ENCODE measurements at places on chromosomes 13 and 19. TPM values are rescaled to one million over a fixed set of nuclear protein-coding genes. Genes with fewer than 3 reads are reported as not detected.

GRCh38 chr13:51261610-51262249 lies 39.5 kb downstream of the FAM124A start:
- no peak overlapping the region for H3K27ac ChIP-seq
- H3K36me3 ChIP-seq, result peaks cover 9% of the 10 kb centered on the region
- H3K27me3 ChIP-seq, result peaks cover 2% of the 10 kb centered on the region
- DNase-seq, result no peak
- H3K4me1 ChIP-seq, result peaks cover 7% of the 10 kb centered on the region
- no peak overlapping the region for H3K4me3 ChIP-seq

GRCh38 chr19:17020823-17021222 lies 5.8 kb downstream of the CPAMD8 start:
- DNase-seq, result no peak
- H3K27me3 ChIP-seq, result peaks cover 4% of the 10 kb centered on the region
- H3K27ac ChIP-seq, result no peak overlapping the region
- H3K4me3 ChIP-seq, result no peak overlapping the region
- H3K4me1 ChIP-seq, result no peaks in the 10 kb centered on the region

Gene NMRK2
- total RNA-seq, result 4.0 TPM

GRCh38 chr19:16444269-16444600 lies 27.5 kb downstream of the EPS15L1 start:
- peaks cover 6% of the 10 kb centered on the region for H3K27me3 ChIP-seq
- H3K4me1 ChIP-seq, result peaks cover 42% of the 10 kb centered on the region
- no peak for DNase-seq
- H3K27ac ChIP-seq, result peak overlapping the region; percentile 75
- H3K4me3 ChIP-seq, result peak overlapping the region; percentile 46

DNA sequence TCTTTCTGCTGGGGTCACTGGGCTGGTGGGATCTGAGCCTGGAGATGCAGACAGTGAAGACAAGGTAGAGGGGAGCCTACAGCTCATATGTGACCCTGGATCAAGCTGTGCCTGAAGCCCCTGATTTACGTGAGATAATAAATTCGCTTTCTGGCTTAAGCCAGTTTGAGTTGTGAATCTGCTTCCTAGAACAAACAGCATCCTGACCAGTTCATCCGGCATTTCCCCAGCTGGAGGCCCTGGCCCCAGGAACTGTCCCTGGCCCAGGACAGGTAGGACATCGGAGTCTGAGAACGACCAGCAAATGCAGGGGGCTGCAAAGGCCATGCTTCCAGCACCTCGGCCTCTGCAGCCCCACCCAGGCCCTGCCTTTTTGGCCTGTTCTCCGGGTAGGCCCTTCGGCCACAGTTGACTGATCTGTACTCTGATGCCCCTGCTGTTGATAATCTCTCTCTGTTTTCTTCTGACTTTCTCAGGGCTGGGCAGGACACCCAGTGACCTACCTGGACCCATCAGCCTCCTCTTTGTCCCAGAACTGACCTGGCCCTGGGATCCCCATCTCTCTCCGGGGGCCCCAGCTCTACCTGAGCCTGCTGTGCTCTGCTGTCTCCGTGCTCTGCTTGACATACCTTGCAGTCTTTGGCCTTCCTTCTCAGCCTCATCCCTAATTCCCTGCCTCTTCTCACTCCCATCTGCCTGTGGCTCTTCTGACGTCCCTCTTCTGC lies 9.5 kb upstream of the VSIG10L start:
- no peak for DNase-seq
- peaks cover 3% of the 10 kb centered on the region for H3K27me3 ChIP-seq
- H3K4me1 ChIP-seq, result peaks cover 5% of the 10 kb centered on the region
- peak overlapping the region; percentile 48 for H3K4me3 ChIP-seq
- H3K27ac ChIP-seq, result no peak overlapping the region

DNA sequence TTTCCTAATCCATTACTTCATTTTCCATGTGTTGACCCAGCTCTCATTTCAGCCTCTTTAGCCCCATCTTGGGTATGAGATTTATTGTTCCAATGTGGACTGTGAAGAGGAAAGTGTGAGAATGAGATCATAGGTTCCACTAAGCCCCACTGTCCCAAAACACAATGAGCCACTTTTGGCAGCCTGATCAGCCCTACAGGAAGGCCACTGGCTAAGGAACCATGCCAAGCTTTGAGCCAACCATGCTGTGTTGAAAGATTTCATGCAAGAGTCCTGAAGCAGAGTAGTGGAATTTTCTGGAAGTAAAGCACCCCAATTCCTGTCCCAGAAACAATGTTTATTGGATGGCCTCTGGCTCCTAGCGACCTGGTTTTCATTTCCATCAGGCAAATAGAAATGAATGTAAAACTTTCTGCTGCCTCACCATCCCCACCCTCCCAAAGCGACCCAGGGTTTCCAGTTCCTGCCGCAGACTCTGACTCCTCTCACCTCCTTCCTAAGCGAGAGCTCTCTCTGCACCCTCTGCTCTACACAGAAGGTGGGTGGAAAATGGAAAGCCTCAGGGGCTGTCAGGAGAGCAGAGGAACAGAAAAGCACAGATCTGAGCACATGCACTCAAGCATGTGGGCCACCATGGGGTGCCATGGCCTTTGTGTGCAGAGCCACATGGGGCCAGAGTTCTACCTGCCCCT lies 73.1 kb downstream of the KCTD12 start:
- H3K36me3 ChIP-seq, result peaks cover 7% of the 10 kb centered on the region
- H3K4me1 ChIP-seq, result peaks cover 14% of the 10 kb centered on the region
- no peak overlapping the region for H3K4me3 ChIP-seq
- peaks cover 6% of the 10 kb centered on the region for H3K27me3 ChIP-seq

DNA sequence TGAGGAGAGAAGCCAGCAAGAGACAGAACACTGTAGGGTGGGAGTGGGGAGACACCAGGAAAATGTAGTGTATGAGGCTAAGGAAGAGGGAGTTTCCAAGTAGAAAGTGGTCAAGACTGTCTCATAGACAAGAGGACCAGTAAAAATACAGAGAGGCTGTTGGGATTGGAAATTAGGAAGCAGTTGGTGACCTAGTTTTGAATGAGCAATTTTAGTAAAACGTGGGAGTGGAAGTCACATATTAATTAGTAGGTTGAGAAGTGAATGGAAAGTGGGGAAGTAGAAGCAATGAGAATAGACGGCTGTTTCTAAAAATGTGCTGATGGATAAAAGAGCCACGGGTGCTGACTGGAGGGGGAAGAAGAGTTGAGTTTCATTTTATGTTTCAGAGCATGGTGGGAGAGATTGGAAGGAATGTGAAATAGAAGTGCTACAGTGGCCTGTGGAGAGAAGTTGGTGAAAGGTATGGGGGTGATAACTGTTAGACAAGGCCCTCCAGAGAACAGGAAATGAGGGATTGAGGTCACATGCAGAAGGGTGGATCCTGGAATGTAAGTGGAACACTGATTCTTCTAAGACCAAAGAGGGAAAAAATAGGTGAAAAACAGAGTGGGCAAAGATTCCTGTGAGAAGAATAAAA lies 247.3 kb downstream of the MTUS2 start:
- no peaks in the 10 kb centered on the region for H3K36me3 ChIP-seq
- H3K27ac ChIP-seq, result no peak overlapping the region
- H3K27me3 ChIP-seq, result peaks cover 1% of the 10 kb centered on the region

Gene RAB3D
- 130 TPM for total RNA-seq

Gene CRLF1
- 55.3 TPM for total RNA-seq

GRCh38 chr19:55370305-55370988 lies at the start of gene IL11:
IL11 (minus strand) TSS chr19:55370463; CDS start chr19:55370310, 153 bp downstream.
- H3K27me3 ChIP-seq, result peaks cover 7% of the 10 kb centered on the region
- peak within 1 kb of the TSS; percentile 89 for H3K4me3 ChIP-seq
- H3K4me1 ChIP-seq, result peaks cover 14% of the 10 kb centered on the region
- peak within 1 kb of the TSS; percentile 68 for H3K27ac ChIP-seq
- no peaks in the 10 kb centered on the region for H3K36me3 ChIP-seq
- no peak for DNase-seq

DNA sequence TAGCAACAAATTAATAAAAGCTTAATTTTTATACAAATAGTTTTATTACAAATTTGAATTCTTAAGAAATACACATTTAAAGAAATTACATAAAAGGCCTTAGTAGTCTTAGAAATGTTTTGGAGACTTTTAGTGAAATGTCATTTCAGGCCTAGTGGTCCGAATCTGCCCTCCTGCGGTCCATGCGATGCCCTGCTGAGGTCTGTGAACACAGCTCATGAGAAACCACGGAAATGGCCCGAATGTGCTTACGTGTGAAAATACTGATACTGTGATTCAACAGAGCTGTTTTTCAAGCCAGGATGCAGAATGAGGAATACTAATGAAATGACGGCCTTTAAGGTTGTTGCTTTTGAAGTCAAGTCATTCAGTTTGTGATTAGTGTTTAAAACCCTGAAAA lies 157.9 kb downstream of the COL4A1 start:
- DNase-seq, result no peak
- no peaks in the 10 kb centered on the region for H3K27me3 ChIP-seq
- peaks cover 5% of the 10 kb centered on the region for H3K36me3 ChIP-seq
- H3K27ac ChIP-seq, result no peak overlapping the region
- no peak overlapping the region for H3K4me3 ChIP-seq

Gene CDX2
- total RNA-seq, result 1.1 TPM

- H3K36me3 ChIP-seq, result no peaks in the 10 kb centered on the region
- H3K27me3 ChIP-seq, result peaks cover 10% of the 10 kb centered on the region
- no peak for DNase-seq
- no peak overlapping the region for H3K4me3 ChIP-seq
- peak overlapping the region; percentile 36 for H3K27ac ChIP-seq
- peaks cover 6% of the 10 kb centered on the region for H3K4me1 ChIP-seq
Observed at GRCh38 chr19:2556221-2557092, 80.5 kb downstream of the GADD45B start.

GRCh38 chr13:42660333-42660965 lies 86.5 kb downstream of the TNFSF11 start:
- peaks cover 16% of the 10 kb centered on the region for H3K4me1 ChIP-seq
- no peak for DNase-seq
- H3K27ac ChIP-seq, result no peak overlapping the region
- no peak overlapping the region for H3K4me3 ChIP-seq
- no peaks in the 10 kb centered on the region for H3K36me3 ChIP-seq
- no peaks in the 10 kb centered on the region for H3K27me3 ChIP-seq

DNA sequence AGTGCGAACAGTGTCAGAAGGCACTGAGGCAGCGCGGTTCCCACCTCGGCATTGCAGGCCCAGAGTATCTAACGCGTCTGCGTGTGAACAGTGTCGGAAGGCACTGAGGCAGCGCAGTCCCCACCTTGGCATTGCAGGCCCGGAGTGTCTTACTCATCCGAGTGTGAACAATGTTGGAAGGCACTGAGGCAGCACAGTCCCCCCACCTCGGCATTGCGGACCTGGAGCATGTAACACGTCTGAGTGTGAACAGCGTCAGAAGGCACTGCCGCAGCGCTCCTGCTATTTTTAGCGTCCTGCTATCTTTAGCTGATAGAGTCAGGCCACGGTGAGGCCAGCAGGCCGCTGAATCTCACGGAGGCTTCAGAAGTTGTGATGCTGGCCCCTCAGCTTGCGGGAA lies 39.6 kb downstream of the ATP11A start:
- no peak for DNase-seq
- no peak overlapping the region for H3K27ac ChIP-seq
- H3K4me3 ChIP-seq, result peak overlapping the region; percentile 49
- H3K36me3 ChIP-seq, result no peaks in the 10 kb centered on the region
- peaks cover 56% of the 10 kb centered on the region for H3K4me1 ChIP-seq

Gene DLEU7
- 2.3 TPM for total RNA-seq

Gene PDX1
- total RNA-seq, result not detected

GRCh38 chr19:10291554-10292205 lies 1.9 kb downstream of the ICAM5 start:
- H3K4me1 ChIP-seq, result peaks cover 5% of the 10 kb centered on the region
- DNase-seq, result no peak
- H3K4me3 ChIP-seq, result peak overlapping the region; percentile 84
- no peaks in the 10 kb centered on the region for H3K36me3 ChIP-seq
- H3K27me3 ChIP-seq, result peaks cover 38% of the 10 kb centered on the region
- H3K27ac ChIP-seq, result no peak overlapping the region

Gene AP3D1
- total RNA-seq, result 133 TPM

Gene NEK5
- total RNA-seq, result not detected

- H3K4me1 ChIP-seq, result no peaks in the 10 kb centered on the region
- no peak overlapping the region for H3K4me3 ChIP-seq
- H3K36me3 ChIP-seq, result no peaks in the 10 kb centered on the region
- DNase-seq, result no peak
Observed at GRCh38 chr13:65915195-65915594, 1314.9 kb downstream of the PCDH9 start.

DNA sequence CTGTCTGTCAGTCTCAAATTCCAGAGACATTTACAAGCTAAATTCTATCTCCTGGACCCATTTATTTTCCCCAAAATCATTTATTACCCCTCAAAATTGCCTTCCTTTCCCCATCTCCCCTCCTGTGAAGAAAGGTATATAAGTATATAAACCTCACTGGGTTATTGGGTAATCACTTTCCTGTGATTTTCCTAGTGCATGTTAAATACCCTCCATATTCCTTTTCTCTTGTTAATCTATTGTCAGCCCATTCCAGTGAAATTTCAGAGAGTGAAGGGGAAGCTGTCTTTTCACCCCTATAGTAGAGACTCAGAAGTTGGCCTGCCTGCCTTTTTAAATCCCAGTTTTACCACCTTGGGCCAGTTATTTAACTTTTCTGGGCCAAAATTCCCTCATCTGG lies 9.9 kb downstream of the IFNL1 start:
- peak overlapping the region; percentile 4 for H3K27ac ChIP-seq
- H3K4me1 ChIP-seq, result peaks cover 47% of the 10 kb centered on the region
- no peaks in the 10 kb centered on the region for H3K36me3 ChIP-seq
- peaks cover 15% of the 10 kb centered on the region for H3K27me3 ChIP-seq

DNA sequence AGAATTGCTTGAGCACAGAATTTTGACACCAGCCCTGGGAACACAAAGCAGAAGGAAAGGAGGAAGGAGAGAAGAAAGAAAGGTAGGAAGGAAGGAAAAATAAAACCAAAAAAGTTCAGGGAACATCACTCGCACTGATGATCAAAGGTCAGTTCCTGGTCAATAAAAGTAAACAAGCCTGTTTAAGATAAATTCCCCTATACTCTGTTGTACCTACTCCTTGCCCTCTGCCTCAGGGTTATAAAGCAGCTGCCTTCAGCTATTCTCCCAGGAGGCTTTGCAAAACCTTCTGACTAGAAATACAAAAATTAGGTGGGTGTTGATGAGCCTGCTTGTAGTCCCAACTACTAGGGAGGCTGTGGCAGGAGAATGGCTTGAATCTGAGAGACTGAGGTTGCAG lies 14.9 kb upstream of the ZNF91 start:
- no peak overlapping the region for H3K4me3 ChIP-seq
- H3K36me3 ChIP-seq, result peaks cover 6% of the 10 kb centered on the region
- H3K27me3 ChIP-seq, result peaks cover 7% of the 10 kb centered on the region
- H3K4me1 ChIP-seq, result peaks cover 7% of the 10 kb centered on the region
- no peak for DNase-seq
- H3K27ac ChIP-seq, result no peak overlapping the region

- H3K27me3 ChIP-seq, result peaks cover 6% of the 10 kb centered on the region
- H3K4me1 ChIP-seq, result peaks cover 15% of the 10 kb centered on the region
- peak; percentile 90 for DNase-seq
Observed at GRCh38 chr13:80341101-80341755, at the start of gene SPRY2. SPRY2 (minus strand) TSS chr13:80341126; CDS start chr13:80337705, 3,421 bp downstream.

GRCh38 chr13:65763811-65764210 lies 1466.3 kb downstream of the PCDH9 start:
- H3K4me1 ChIP-seq, result no peaks in the 10 kb centered on the region
- H3K4me3 ChIP-seq, result no peak overlapping the region

Gene NOVA2
- total RNA-seq, result 163 TPM

GRCh38 chr13:97429681-97430081 lies 4.3 kb upstream of the RAP2A start:
- no peaks in the 10 kb centered on the region for H3K36me3 ChIP-seq
- peak overlapping the region; percentile 35 for H3K4me3 ChIP-seq
- H3K27ac ChIP-seq, result no peak overlapping the region
- peaks cover 5% of the 10 kb centered on the region for H3K27me3 ChIP-seq
- DNase-seq, result no peak

- no peaks in the 10 kb centered on the region for H3K4me1 ChIP-seq
- no peak overlapping the region for H3K4me3 ChIP-seq
- no peaks in the 10 kb centered on the region for H3K36me3 ChIP-seq
- H3K27me3 ChIP-seq, result peaks cover 7% of the 10 kb centered on the region
- DNase-seq, result no peak
Observed at GRCh38 chr19:34490141-34490766, 8.7 kb downstream of the WTIP start.
